ENCODE measurements at places on chromosomes 2 and 18.

GRCh38 chr2:237865623-237866041 is 6.2 kb downstream of the RAMP1 start:
- DNase-seq = no peak

GRCh38 chr2:219612577-219613286 is 14.7 kb upstream of the SLC4A3 start:
- no peak for DNase-seq

DNA sequence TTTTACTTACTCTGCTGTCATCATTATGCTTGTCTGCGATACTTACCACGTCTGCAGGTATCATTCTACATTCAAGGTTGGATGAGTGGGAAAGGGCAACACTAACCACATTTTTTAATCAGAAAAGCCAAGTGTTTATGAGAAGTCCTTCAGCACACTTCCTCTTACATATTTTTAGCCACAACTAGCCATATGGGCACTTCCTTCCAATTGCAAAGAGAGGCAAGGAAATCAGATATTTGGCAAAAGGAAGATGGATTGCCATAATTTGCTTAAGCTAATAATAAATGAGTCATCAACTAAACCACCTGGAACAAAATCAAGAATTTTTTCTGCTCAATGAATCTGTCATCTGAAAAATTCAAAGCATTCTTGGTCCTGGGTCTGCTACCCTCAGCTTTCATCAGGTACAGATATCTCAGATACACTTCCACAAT is 16.7 kb upstream of the MRO start:
- DNase-seq = no peak

GRCh38 chr2:184449760-184450159 is 148.6 kb upstream of the ZNF804A start:
- no peak for DNase-seq

- no peak for DNase-seq
Observed at GRCh38 chr18:419541-420175, 80.8 kb downstream of the COLEC12 start.

- no peak for DNase-seq
Observed at GRCh38 chr2:168500516-168500915, 44.4 kb downstream of the CERS6 start.

DNA sequence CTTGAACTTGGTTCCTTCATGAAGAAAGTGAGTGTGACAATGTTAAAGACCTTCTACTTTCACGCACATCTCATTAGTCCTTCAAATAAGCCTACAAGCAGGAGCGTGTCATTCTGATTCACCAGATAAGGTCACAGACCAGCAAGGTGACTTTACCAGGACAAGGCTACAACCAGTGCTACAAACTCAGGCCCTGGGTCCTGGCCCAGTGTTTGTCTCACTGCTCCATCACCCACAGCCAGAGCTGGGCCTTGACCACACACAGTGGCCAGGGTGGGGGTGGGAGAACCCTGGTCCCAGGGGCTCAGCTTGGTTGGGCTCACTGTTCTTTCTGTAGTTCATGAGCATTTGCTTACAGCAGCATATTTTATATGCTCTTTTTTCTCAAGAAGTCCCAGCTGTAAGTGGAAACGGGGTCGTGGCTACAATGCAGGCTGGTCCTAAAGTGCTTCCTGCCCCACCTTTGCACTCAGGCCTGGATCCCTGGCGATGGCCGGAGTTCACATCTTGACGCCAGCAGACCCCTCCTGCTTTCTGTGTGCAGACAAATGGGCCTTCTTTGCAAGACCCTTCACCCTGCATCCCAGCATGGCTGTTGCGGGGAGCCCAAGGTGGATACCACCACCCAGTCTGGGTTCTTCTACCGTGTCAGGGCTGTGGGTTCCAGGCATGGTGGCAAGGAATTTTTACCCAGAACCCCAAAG is 153.6 kb upstream of the EPAS1 start:
- no peak for DNase-seq

DNA sequence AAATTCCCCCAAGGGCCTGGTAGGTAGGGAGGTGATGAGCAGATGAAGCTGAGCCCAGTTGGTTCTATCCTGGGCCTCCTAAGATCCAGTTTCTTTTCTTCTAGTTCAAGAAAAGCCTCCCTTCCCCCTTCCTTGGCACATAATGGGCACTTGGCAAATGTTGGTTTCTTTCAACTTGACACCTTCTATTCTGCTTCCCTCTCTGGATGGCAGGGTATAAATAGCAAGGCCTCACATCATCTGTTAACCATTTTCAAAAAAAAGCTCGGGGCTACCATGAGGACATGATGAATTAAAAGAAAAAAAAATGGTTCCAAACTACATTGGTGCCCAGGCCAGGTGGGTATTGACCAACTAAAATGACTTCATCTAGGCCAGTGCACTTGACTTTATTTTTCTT is 29.9 kb downstream of the CTAGE1 start:
- no peak for DNase-seq

DNA sequence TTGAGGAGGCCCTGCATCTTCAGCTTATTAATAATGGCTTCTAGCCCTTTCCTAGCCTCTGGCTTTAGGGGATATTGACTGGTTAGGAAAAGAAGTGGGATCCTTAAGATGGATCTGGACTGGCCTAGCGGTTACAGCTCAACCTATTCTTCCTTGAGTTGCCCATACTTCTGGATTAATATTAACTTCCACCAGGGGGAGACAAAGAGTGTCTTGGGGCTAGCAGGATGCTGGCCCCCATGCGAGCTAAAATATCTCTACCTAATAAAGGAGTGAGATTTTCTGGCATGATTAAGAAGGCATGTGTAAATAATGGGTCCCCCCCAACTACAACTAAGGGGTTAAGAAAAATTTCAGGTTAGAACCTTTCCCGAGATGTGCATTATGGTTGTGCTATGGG is 23.2 kb upstream of the PLA2R1 start:
- no peak for DNase-seq

GRCh38 chr2:46518861-46519260 is 39.5 kb downstream of the TMEM247 start:
- no peak for DNase-seq

DNA sequence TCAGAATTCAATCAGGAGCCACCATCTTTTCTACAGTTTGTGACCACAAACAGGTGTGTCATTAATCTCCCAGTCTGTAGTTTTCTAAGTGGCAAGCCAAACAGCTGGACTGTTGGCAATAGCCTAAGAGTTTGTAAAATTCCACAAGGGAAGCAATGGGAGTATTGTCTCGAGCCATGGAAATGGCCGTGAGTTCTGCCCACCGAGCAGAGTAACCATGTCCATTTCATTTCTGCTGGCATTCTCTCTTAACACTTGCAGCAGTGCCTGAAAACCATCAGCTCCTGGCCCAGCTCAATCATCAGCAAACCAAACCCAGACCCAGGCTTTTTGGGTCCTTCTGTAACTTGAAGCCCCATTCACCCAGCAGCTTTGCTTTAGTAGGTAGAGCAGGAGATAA is 387.8 kb upstream of the CDH7 start:
- DNase-seq = no peak

DNA sequence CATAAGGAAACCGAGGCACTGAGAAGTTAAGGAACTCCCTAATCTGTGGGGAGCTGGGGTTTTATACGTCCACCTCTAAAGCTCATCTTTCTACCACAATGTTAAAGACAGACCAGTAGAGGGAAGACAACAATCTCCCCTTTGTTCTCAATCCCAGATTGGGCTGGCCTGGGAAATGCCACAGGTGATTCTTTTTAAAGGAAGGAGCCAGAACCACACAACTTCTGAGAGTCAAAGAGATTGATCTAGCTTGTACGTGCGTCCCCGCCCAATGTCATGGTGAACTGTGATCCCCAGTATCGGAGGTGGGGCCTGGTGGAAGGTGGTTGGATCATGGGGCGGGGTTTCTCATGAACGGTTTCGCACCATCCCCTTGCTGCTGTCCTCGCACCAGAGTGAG is 81.8 kb upstream of the LCLAT1 start:
- no peak for DNase-seq

DNA sequence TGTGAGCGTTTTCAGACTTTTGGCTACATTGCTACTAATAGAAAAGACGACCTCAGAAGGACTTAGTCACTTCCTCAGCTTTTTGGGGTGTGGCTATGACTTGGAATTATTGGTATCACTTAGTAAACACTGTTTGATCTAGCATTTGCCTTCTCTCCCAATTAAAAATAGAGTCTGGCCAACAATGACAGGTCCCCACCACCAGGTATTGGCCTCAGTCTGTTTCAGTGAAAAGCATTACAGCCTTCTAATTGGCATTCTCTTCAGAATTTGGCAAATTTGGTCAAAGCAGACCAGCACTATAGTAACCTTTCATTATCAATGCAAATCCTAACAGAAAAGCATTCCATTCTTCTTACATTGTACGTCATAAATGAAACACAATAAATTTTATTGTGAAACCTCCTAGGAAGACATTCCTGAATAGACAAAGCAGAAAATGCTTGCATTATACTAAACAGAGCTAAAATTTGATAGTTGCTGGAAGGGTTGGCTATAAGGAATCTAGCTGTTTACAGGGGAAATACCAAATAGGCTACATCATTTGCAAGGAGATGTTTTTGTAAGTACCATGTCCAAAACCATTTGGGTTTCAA is 613.9 kb downstream of the IRS1 start:
- DNase-seq = no peak

- DNase-seq = no peak
Observed at GRCh38 chr2:48413676-48414075, 116.3 kb upstream of the STON1 start.
